Caco-2 (cell line): ENCODE measurements at places on chromosomes 4 and X. TPM values are rescaled to one million over a fixed set of nuclear protein-coding genes. Genes with fewer than 3 reads are reported as not detected.

GRCh38 chrX:35829501-35829900 is 31.4 kb downstream of the MAGEB16 start:
- no peak for DNase-seq

The AMTN gene
- not detected in 2 replicates for total RNA-seq

The PTPN13 gene
- total RNA-seq, result 12.1 and 14.8 TPM in 2 replicates

The GAGE12J gene
- total RNA-seq, result not detected in 2 replicates

The IL2 gene
- total RNA-seq, result not detected in 2 replicates
